ENCODE measurements at places on chromosomes 7 and 10.

DNA sequence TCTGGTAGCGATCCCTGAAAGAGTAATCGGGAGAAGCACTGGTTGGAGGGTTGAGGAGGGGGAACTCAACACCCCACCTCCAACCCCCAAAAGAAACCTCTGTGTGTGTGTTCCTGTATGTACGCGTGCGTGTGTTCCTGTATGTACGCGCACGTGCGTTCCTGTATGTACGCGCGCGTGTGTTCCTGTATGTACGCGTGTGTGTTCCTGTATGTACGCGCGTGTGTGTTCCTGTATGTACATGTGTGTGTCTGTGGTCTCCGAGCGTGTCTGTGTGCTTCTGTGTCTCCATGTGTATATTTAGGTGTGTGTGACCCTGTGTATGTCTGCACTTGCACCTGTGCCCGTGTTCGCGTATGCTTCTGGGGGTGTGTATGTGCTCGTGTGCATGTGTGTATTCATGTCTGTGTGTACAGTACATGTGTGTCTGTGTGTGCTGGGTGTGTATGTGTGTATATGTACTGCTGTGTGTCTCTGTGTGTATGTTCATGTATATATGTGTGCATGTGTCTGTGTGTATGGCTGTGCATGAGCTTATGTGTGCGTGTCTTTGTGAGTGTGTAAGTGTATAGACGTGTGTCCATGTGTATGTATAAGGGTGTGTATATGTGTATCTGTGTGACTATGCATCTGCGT lies 42.9 kb upstream of the KLF6 start:
- peaks cover 18% of the 10 kb centered on the region for H3K4me1 ChIP-seq
- no peaks in the 10 kb centered on the region for H3K27me3 ChIP-seq
- peak overlapping the region; percentile 58 for H3K27ac ChIP-seq
- no peaks in the 10 kb centered on the region for H3K36me3 ChIP-seq
- no peak overlapping the region for H3K4me3 ChIP-seq

GRCh38 chr7:7595451-7595850 lies 28.8 kb downstream of the MIOS start:
- H3K4me3 ChIP-seq = no peak overlapping the region
- peaks cover 5% of the 10 kb centered on the region for H3K36me3 ChIP-seq
- H3K27ac ChIP-seq = no peak overlapping the region
- no peaks in the 10 kb centered on the region for H3K4me1 ChIP-seq
- DNase-seq = no peak
- no peaks in the 10 kb centered on the region for H3K27me3 ChIP-seq

GRCh38 chr7:151736403-151736909 lies 140.5 kb downstream of the PRKAG2 start:
- peak overlapping the region; percentile 6 for H3K27ac ChIP-seq
- no peaks in the 10 kb centered on the region for H3K36me3 ChIP-seq
- DNase-seq = no peak
- H3K4me3 ChIP-seq = peak overlapping the region; percentile 39
- H3K27me3 ChIP-seq = no peaks in the 10 kb centered on the region
- peaks cover 11% of the 10 kb centered on the region for H3K4me1 ChIP-seq

- no peak for DNase-seq
- no peaks in the 10 kb centered on the region for H3K4me1 ChIP-seq
- H3K27me3 ChIP-seq = no peaks in the 10 kb centered on the region
- no peak overlapping the region for H3K27ac ChIP-seq
- H3K36me3 ChIP-seq = no peaks in the 10 kb centered on the region
Observed at GRCh38 chr10:131850383-131850870, 50.4 kb upstream of the PPP2R2D start.

DNA sequence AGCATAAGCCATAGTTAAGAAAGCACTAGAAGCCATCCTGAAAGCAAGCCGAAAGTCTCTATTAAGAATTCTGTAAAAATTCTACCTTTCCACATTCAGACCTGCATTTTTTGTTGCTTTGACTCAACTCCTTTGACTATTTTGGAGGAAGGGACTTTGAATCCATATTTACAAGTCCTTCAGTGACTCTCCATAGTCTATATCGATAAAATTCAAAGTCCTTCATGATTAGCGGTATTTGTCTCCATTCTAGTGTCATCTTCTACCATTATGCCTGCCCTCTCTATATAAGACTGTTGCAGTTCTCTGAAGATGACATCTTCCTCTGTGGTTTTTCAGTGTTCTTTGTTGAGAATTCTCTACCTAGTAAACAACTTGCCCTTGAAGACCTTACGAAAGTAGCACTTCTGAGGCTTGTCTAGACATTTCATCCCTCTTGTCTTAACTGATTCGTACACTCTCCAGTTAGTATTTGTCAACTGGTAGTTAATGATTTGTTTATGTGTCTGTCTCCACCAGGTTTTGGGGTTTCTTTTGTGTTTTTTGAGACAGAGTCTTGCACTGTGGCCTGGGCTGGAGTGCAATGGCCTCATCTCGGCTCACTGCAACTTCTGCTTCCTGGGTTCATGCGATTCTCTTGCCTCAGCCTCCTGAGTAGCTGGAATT lies 1.7 kb downstream of the CCSER2 start:
- no peaks in the 10 kb centered on the region for H3K36me3 ChIP-seq
- H3K27ac ChIP-seq = peak overlapping the region; percentile 87
- H3K4me1 ChIP-seq = peaks cover 20% of the 10 kb centered on the region
- peak overlapping the region; percentile 83 for H3K4me3 ChIP-seq
- no peak for DNase-seq
- H3K27me3 ChIP-seq = no peaks in the 10 kb centered on the region

GRCh38 chr10:131635564-131636015 lies 265.2 kb upstream of the PPP2R2D start:
- no peak overlapping the region for H3K4me3 ChIP-seq
- no peak for DNase-seq
- no peaks in the 10 kb centered on the region for H3K36me3 ChIP-seq
- no peak overlapping the region for H3K27ac ChIP-seq

- peak overlapping the region; percentile 55 for H3K27ac ChIP-seq
- no peak for DNase-seq
- no peaks in the 10 kb centered on the region for H3K36me3 ChIP-seq
- no peaks in the 10 kb centered on the region for H3K27me3 ChIP-seq
- peaks cover 34% of the 10 kb centered on the region for H3K4me1 ChIP-seq
Observed at GRCh38 chr10:17022896-17023295, 106.7 kb downstream of the CUBN start.

DNA sequence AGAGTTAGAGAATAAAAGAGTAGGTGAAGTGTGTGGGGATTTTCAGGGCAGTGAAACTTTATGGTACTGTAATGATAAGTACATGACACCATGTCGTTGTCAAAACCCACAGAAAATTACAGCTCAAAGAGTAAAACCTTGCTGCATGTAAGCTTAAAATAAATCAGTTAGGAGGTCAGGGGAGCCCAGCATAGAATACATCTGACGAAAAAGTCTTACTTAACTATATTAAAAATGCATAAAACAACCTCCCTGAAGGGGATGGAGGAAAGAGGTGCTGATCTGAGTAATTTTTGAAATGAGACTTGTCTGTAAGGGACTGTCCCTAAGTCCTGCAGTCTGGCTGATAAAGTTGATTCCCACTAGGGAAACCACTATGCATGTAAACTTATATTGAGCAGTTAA lies 49.8 kb upstream of the AKR1E2 start:
- H3K4me1 ChIP-seq = peaks cover 23% of the 10 kb centered on the region
- no peak overlapping the region for H3K27ac ChIP-seq
- H3K36me3 ChIP-seq = no peaks in the 10 kb centered on the region
- no peaks in the 10 kb centered on the region for H3K27me3 ChIP-seq
- no peak overlapping the region for H3K4me3 ChIP-seq
- DNase-seq = no peak

DNA sequence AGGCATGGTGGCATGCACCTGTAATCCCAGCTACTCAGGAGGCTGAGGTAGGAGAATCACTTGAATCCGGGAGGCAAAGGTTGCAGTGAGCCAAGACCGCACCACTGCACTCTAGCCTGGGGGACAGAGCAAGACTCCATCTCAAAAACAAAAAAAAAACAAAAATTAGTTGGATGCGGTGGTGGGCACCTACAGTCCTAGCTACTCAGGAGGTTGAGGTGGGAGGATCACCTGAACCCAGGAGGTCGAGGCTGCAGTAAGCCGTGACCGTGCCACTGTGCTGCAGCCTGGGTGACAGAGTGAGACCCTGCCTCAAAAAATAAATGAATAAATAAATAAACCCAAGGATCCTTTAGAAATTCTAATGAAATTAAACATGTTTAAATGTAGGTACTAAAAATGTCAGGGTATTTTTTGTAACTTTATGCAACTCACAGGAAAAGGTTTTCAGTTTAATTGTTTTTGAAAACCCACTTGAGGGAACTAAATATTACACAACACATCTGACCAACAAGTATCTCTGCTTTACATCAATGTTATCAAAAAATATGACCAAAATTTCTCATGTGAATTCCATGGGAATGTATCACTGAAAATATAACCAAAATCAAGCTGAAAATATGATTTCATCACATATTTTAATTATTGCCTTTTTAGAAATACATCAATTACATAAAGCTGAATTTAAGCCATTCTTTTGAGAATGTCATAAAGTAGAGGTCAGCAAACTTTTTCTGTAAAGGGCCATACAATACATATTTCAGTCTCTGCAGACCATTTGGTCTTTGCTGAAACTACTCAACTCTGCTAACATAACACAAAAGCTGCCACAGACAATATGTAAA lies 23.9 kb downstream of the UPF2 start:
- no peaks in the 10 kb centered on the region for H3K27me3 ChIP-seq
- H3K4me3 ChIP-seq = no peak overlapping the region
- H3K36me3 ChIP-seq = peaks cover 4% of the 10 kb centered on the region
- no peak for DNase-seq
- no peak overlapping the region for H3K27ac ChIP-seq

- no peaks in the 10 kb centered on the region for H3K36me3 ChIP-seq
- H3K27ac ChIP-seq = no peak overlapping the region
- H3K27me3 ChIP-seq = peaks cover 13% of the 10 kb centered on the region
- H3K4me3 ChIP-seq = no peak overlapping the region
Observed at GRCh38 chr7:130149281-130150139, 55.7 kb downstream of the TMEM209 start.

GRCh38 chr10:94343151-94343550 lies 19.6 kb downstream of the NOC3L start:
- no peak overlapping the region for H3K4me3 ChIP-seq
- H3K36me3 ChIP-seq = peaks cover 13% of the 10 kb centered on the region
- no peaks in the 10 kb centered on the region for H3K27me3 ChIP-seq
- no peak for DNase-seq
- H3K4me1 ChIP-seq = no peaks in the 10 kb centered on the region

DNA sequence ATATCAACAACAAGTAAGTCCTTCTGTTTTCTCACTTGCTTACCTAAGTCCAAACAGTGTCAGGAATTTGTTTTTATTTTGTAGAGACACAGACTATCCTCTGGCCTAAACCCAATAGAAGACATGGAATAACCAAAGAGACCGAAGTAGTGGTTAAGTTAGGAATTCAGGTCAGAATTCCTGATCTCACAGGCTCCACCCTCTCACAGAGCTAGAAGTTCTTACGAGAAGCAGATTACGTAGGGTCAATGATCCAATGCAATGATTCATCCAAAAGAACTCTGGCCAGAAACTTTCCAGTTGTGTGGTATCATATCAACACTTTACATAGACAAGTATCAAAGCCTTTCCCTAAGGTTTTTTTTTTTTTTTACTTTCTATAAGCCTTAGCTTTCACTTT lies 73.8 kb downstream of the IQUB start:
- no peaks in the 10 kb centered on the region for H3K27me3 ChIP-seq
- no peak overlapping the region for H3K4me3 ChIP-seq
- H3K4me1 ChIP-seq = no peaks in the 10 kb centered on the region
- H3K36me3 ChIP-seq = no peaks in the 10 kb centered on the region
- no peak for DNase-seq

- H3K4me1 ChIP-seq = no peaks in the 10 kb centered on the region
- H3K4me3 ChIP-seq = no peak overlapping the region
- H3K36me3 ChIP-seq = no peaks in the 10 kb centered on the region
- no peak for DNase-seq
- no peak overlapping the region for H3K27ac ChIP-seq
- H3K27me3 ChIP-seq = peaks cover 9% of the 10 kb centered on the region
Observed at GRCh38 chr10:91389636-91390512, 20.3 kb upstream of the HECTD2 start.

- no peak overlapping the region for H3K4me3 ChIP-seq
- no peaks in the 10 kb centered on the region for H3K27me3 ChIP-seq
- H3K27ac ChIP-seq = no peak overlapping the region
Observed at GRCh38 chr7:104652434-104652833, 324.0 kb downstream of the LHFPL3 start.

- H3K27me3 ChIP-seq = peaks cover 22% of the 10 kb centered on the region
- H3K27ac ChIP-seq = no peak overlapping the region
- no peak for DNase-seq
Observed at GRCh38 chr10:101319241-101319915, 34.6 kb upstream of the BTRC start.

DNA sequence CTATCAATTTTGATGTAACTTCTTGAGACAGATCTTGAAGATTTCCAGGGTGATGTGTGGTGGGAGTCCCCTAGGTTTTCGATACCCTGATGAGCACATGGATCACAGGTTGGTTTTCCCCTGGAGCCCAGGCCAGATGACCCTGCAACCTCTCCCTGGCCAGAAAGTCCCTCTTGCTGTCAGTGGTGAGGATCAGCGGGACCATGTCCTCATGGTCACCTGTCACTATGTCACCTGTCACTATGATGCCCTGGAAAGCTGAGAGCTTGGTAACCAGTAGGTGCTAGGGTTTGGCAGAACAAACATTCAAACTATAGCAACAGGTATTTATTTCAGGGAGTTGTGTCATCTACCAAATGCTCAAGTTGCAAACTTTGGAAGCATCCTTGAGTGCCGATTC lies 197.9 kb downstream of the ARHGAP12 start:
- DNase-seq = no peak
- no peaks in the 10 kb centered on the region for H3K4me1 ChIP-seq

DNA sequence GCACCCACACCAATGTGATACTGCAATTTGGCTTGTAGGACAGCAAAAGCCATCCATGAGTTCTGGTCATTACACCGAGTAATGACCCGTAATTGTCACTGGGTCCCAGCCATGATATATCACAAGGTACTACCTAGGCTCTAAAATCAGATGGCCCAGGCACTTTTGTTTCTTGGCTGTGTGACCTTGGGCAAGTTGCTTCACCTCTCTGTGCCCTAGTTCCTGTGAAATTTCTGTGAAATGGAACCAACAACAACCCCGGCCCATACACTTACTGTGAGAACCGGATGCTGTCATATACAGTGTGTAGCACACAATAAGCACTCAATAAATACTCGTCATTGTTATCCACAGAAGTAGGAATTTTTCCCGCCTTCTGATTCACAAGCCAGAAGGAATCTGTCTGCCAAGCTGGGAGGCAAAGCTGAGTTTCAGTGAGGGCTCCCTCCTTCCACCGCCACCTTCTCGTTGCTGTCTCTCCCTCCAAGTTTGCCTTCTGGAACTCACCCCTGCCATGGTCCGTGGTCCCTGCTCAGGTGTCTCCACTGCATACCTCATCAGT lies 6.4 kb upstream of the CYTH3 start:
- no peaks in the 10 kb centered on the region for H3K27me3 ChIP-seq
- no peak for DNase-seq
- H3K4me3 ChIP-seq = no peak overlapping the region
- no peak overlapping the region for H3K27ac ChIP-seq
- peaks cover 23% of the 10 kb centered on the region for H3K4me1 ChIP-seq
- no peaks in the 10 kb centered on the region for H3K36me3 ChIP-seq

Data from keratinocyte (primary cell).